ENCODE measurements at places on chromosomes 2 and 18.

GRCh38 chr18:30999186-30999585 is 43.4 kb downstream of the DSC3 start:
- no peak for DNase-seq

DNA sequence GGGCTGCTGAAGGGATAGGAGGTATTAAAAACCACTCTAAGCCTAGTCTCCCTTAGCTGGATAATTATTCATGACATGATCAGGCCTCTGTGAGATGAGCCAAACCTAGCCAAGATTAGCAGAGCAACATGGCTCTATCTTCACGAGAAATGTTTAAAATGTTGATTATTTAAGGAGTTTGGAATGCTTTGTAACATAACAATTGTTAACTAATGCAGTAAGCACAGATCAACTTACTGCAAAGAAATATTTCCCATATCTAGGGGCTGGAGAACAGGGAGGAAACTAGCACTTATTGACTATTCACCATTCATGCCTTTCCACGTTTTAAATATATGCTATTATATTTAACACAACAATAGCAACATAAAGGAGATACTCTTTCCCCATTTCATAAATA is 833.7 kb upstream of the CHAC2 start:
- DNase-seq: no peak

DNA sequence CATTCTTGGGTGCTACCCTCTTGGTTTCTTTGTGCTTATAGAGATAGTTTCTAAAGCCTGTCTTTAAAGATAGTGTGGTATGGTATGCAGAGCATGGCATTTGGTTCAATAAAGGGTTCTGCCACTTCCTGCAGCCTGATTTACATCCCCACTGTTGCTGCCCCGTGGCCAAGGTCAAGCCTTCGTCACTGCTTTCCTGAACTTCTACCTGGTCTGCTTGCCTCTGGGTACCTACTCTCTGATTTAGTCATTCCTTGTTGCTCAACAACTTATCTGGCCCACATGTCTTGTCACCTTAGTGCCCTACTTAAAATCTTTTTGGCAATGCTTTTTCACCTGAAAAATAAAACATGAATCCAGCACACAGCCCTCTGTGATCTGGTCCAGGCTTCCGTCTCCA is 352.9 kb downstream of the LPIN1 start:
- no peak for DNase-seq

GRCh38 chr2:25981596-25982272 is 563 bp downstream of the KIF3C start:
- no peak for DNase-seq

- DNase-seq: no peak
These were observed 117.3 kb upstream of the ZFP36L2 start for GRCh38 chr2:43343573-43344304.

- no peak for DNase-seq
These were observed 445.8 kb downstream of the SATB2 start for GRCh38 chr2:199011908-199012307.

- no peak for DNase-seq
These were observed 130.9 kb downstream of the UXS1 start for GRCh38 chr2:106063181-106063580.
